Stimulated activated CD8-positive, alpha-beta memory T cell treated with anti-CD3 and anti-CD28 coated beads, Interleukin-4, amount 100 ng/mL, for 4 hours (primary cell): ENCODE measurements at places on chromosomes 13 and 19.

- DNase-seq = no peak
Measured at GRCh38 chr19:33706631-33707030, 84.9 kb downstream of the CHST8 start.

DNA sequence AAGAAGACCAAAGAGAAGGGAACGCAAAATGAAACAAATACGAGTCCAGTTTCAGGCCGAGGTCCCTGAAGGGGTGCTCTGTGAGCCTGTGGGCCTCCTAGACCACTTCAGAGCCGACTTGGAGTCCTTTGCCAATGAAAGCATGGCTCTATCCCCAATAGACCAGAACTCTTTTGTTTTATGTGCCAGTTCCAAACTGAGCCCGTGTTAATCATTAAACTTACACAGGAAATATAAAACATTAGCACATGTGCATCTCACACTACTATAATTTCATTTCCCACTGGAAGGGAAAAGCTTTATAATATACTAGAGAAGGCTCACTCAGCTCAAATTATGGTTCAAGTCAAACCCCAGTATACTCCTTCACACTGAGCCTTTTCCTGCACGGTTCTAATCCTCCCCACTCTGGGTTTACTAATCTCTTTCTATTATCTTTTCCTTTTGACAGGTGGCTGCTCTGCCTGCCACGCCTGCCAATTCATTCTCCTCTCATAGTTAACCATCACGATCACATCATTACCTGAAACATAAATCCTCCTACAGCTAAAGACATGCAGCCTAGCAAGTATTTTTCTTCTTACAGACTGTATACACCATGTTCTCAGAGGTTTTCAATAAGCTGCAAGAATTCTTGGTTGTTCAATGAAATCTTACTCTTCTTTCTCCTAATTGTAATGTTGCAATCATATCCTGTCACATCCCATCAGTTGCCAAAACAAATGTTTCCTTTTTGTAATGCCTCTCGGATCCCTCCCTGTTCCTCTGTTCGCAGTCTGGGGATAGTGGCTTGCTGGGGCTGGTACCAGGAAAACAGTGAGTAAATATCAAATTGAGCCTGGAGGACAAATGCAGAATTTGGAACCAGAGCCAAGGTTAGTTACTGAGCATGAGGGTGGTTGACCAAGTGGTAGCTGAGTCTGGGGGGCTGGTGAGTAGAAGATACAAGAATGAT, 18.8 kb upstream of the WASF3 start:
- DNase-seq = no peak

- DNase-seq = no peak
Measured at GRCh38 chr13:27631156-27631555, 9.5 kb downstream of the POLR1D start.

GRCh38 chr13:77009011-77009410, 17.1 kb downstream of the CLN5 start:
- no peak for DNase-seq

DNA sequence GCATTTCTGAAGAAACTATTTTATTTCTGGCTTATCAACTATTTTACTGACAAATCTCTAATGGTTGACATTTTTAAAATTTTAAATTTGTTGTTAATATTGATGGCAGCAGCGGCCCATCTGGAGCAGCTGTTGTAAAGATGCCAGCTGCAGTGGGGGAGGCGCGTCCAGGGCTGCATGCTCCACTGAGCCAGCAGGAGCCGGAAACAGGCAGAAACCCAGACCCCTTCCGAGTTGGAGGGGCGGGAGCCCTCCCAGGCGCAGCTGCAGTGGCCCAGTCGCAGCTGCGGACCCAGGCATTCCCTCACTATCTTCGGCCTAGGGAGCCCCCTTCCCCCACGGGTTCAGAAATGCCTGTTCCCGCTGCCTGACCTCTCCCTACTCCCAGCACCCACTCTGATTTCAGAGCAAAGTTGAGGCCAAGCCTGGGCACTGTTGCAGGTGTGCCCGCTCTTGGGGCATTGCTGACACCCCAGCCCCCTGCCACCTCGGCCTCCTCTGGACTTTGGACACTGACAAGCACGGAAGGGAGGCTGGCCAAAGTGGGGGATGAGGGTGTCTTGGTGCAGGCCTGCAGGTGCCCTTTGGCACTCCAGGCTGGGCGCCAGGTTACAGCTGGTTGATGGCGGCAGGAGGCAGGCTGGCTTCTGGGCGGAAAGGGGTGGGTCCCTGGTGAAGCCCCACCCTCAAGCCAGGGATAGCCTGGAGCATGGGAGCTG, 69.2 kb downstream of the PIBF1 start:
- no peak for DNase-seq

GRCh38 chr13:114237415-114238112, 2.9 kb downstream of the CDC16 start:
- DNase-seq = no peak

GRCh38 chr13:60210510-60211330, 47.0 kb upstream of the DIAPH3 start:
- no peak for DNase-seq

GRCh38 chr19:11378319-11379189, 4.1 kb downstream of the SWSAP1 start:
- no peak for DNase-seq

- no peak for DNase-seq
Measured at GRCh38 chr13:74316547-74316946, 182.3 kb upstream of the KLF12 start.

- DNase-seq = no peak
Measured at GRCh38 chr13:110456550-110456949, 105.0 kb downstream of the RAB20 start.

DNA sequence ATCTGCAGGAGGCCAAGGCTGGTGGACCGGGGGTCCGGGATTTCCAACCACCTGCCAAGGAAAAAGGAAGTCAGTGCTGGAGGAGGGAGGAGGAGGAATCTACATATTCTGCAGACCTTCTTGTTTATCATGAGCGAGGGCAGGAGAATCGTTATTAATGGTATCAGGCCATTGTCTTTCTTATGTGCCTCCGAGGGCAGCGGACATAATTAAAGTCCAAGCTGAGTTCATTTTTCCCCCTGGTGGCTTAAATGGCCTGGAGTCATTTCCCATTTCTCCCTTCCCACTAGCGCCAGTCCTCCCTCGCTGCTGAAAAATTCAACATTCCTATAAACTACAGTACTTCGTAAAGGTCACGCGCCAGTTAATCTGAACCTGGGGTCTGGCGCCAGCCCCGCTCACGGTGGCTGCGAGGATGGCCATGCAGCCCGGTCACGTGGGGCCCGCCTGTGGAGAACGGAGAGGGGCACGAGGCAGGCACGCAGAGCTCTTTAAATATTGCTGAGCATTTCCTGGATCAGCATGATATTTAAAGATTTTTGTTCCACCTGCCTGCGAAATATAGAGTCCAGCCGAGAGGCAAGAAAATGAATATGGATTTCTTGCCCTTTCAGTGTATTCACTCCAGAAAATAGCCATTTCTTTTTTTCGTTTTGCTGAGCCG, 85.2 kb upstream of the PCDH8 start:
- no peak for DNase-seq
